ENCODE measurements at places on chromosomes 6 and 20.

DNA sequence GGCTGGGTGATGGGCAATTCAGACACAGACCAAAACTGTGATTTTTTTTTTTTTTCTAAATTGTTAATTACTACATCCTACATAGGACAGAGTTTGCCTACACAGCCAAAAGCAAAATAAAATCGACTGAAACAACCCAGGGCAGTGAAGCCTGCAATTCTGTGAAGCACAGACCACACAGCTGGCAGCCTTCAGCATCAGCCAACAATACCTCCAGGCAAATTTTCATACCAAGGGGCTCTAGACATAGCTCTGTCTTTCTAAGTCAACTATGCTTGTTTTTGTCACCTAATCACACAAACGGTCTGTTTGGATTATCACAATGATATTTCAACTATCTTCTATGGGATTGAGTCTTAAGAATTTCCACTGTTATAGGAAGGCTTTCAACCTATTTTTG lies 17.6 kb downstream of the RMND1 start:
- DNase-seq, result no peak

- DNase-seq, result no peak
Measured at GRCh38 chr6:53566755-53567154, 21.9 kb upstream of the GCLC start.

- no peak for DNase-seq
Measured at GRCh38 chr20:40370800-40371199, 318.2 kb downstream of the MAFB start.

DNA sequence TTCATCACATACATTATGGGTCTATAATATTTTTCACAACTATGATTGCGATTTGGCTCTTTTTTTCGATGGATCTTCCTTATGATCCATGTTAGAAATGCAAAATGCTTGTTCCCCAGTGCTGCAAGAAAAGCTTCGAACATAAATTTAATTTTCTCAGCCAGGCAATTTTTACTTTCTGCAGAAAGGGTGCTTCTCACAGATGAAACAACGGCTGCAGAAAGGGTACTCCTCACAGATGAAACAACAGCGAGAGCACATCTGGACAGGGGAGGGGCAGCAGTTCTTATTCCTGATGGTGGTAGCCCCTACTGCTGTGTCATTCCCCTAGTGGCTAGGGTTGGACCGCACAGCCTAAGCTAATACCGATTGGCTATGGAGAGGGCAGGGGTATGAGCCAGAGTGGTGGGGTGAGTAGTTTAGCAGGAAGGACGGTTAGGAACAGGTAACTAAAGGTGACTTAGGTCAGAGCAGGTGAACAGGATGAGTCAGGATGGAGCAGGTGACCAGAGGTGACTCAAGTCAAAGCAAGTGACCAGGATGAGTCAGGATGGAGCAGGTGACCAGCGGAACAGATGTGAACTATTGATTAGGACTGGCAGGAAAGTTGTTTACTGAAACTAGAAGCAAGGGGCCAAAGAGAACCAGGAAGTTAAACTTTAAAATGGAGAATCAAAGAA lies 13.4 kb upstream of the TREML4 start:
- DNase-seq, result no peak

DNA sequence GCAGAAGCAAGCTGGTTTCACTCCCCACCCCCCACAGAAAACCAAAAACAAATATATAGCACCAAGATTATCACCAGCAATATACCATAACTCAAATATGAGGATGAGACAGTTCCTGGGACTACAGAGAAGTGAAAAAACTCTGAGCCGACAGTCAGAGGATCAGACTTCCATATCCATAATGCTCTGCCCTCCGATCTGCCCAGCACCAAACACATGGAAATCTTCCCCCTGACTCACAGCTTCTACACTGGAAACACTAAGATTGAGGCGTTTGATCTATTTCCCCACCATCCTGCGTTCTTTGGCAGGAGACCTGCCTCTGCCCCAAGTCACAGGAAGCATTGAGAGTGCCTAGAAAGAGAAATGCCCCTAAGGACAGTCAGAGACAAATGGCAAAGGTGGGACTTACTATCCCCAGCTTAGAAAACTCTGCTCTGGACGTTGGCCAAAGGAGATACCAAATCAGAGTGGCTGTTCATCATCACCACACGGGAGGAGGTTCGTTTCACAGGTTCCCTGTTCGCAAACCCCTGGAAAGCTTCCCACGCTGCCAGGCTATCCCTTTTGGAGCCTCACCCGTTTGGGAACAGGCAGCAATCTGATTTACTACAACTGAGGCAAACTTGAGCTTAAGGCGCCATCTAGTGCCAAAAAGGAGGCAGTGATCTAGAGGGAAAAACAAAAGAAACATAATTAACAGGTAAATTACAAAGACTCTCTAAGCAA lies 48.7 kb upstream of the SRSF6 start:
- no peak for DNase-seq

DNA sequence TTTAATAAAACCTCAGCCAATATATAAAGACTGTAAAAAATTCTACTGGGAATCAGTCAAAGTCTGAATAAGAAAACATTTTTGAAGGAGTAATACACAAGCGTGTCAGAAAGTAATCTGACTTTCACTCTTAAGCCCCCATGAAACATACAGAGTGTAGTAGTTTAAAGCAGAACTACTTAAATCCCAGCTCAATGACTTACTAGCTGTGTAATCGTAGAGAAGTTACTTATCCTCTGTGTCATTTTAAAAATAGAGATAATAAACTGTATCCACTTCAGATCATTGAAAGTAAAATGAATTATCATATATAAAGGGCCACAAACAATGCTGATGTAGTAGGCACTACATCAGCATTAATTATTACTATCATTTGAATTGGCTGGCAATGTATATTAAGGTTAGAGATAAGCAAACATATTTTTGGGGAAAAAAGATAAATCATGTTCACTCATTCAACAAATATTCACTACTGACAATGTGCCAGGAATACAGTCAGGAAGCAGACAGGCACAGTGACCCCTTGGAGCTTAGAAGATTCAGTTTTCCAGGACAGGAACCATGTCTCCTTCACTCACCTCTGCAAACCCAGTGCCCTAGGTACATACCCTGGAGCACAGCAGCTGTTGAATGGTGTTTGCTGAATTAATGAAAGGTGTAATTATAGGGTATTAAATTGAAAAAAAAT lies 14.4 kb downstream of the REPS1 start:
- DNase-seq, result no peak

- no peak for DNase-seq
Measured at GRCh38 chr20:49320460-49320859, 42.6 kb upstream of the ZNFX1 start.

- no peak for DNase-seq
Measured at GRCh38 chr6:37540029-37540352, 40.3 kb upstream of the CCDC167 start.

DNA sequence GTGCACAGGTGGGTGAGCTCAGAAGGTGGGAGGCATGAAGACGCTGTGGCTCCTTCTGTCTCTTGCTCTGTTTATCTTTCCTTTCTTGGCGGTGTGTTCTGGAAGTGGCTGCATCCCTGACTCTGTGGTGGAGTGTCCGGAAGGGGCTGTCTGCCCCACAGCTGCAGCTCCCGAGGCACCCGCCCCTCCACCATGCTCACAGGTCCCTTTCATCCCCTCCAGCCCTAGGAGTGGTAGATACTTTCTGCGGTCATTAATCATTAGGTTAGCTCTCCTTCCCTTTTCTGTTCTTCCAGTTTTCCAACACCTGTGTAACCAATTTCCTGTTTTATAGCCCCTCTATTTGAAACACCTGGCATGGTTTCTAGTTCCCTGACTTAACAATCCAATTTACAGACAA lies 65.6 kb downstream of the GJA10 start:
- no peak for DNase-seq

DNA sequence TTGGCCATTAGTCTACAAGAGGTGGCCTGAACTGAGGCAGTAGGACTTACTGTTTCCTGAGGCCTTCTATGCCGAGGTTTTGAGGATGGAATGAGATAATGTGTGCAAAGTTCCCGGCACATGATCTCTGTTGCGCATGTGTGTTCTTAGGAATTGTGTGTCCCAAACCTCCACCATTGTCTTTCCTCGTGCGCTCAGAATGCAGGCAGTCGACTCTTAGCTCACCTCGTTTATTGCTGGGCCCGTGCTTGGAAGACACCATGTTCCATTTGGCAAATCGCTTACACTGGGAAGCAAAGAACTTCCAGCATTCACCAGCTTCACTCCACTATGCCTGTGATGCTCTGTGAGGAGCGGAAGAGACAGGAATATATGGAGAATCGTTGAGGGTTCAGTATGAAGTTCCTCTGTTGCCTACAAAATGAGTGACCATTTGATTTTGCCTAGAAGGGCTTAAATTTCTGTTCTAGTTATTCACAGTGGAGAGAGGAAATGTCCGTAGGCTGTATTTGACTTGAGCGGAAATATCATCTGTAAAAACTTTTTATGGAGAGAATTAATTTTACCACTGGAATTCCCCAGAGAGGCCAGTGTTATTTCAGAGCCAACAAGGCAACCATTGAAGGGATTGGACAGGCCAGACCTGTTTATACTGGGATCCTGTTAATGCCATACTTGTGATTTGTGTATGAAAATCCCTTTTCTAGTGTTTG lies 75.7 kb upstream of the CLDN20 start:
- no peak for DNase-seq

DNA sequence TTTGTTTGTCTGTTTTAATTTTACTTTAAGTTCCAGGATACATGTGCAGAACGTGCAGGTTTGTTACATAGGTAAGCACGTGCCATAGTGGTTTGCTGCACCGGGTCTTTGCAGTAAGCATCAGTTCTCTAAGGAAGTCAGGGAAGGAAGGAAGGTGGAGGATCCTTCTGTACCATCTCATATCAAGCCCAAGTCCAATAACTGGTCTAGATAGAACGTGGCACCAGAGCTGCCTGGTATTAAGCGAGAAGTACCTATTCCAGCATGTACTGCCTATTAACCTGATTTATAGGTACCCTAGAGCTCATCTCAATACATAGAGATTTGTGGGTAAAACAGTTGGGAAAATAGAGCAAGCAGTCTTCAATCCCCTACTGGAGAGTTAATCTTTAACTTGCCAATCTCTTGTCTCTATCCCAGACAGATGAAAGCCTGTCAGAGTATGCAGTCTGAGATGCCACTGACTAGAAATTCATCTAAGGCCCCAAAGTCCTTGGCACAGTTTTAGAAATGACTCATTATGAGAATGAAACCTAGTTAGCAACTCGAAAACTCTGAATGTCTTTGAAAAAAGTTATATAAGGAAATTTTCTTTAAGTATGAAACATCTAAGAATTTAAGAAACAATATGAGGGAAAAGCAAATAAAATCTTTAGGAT lies 144.9 kb downstream of the TFAP2A start:
- DNase-seq, result no peak

GRCh38 chr6:108247965-108248536 lies 12.8 kb downstream of the SNX3 start:
- DNase-seq, result no peak

DNA sequence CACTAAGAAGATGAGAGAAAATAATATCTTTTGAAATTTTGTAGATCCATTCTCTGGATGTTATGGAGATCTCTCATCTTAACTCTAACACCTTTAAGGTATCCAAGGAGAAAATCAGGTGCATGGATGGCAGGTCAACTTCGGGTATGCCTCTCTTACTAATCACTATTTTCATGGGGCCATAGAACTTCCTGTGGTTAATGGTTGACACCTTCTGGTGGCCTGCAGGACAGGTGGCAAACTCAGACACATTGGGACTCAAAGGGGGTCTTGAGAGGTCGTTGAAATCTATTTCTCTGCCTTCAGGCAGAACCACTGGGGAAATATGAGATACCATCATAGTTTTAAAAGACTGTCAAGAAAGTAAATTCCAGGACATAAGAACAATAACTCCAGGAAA lies 76.5 kb downstream of the ADAT2 start:
- DNase-seq, result no peak

DNA sequence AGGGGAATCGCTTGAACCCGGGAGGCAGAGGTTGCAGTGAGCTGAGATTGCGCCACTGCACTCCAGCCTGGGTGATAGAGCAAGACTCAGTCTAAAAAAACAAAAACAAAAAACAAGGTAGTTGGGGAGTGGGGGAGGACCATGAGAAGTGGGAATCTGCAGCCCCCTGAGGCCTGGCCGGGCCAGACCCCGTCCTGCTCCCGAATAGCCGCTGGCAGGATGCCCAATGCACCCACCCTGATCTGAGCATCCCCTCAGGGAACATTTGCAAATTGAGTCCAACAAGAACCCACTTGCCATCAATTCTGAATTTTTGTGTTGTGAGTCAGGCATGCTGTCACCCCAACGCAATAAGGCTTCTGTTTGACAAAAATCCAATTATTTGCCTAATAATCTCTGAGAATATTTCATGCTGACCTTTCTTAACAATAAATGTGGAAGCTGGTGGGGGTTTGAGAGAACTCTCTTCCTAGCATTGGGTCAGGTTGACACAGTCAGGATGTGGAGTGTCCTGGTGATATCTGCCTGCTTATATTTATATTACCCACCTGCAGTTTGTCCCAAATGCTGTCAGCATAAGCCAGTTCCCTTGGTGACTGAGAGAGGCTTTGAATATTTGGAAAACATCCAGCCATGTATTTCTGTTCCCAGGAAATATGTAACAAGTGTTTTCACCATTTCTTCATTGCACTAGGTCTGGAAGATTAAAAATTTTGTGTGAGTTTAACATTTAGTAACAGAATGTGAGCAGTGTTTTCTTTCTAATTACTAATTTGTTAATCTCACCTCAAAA lies 28.4 kb upstream of the FRMD1 start:
- DNase-seq, result no peak

- DNase-seq, result no peak
Measured at GRCh38 chr6:160035693-160036330, 66.9 kb downstream of the IGF2R start.

GRCh38 chr6:124164343-124164742 lies 360.7 kb downstream of the NKAIN2 start:
- no peak for DNase-seq

- no peak for DNase-seq
Measured at GRCh38 chr6:158758451-158758860, 60.7 kb downstream of the EZR start.

GRCh38 chr20:2285613-2286012 lies 10.2 kb upstream of the TGM3 start:
- DNase-seq, result no peak

- no peak for DNase-seq
Measured at GRCh38 chr20:4455996-4456395, 265.7 kb upstream of the PRND start.

- no peak for DNase-seq
Measured at GRCh38 chr20:50730765-50731054, 670 bp upstream of the PARD6B start.

DNA sequence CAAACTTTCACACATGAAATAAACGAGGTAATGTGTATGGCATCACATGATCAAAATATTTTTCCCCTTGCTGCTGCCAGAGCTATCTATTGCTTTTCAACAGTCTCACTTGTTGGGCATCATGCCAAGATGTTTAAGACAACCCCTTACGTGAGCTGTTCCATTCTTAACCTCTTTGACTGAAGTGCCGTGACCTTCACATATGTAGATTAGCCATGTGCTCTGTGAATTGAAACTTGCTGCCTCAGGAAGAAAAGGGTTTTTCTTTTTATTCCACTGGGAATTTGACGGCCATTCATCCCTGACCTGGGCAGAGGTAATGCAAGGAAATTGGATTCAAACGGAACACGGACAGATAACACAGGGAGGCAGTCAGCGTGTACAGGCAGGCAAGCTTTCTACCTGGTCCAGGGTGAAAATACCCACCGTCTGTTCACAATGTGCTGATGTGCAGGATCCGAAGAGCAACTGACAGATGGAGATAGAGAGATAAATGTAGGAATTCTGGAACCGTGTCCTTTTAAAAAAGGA lies 14.2 kb downstream of the ARID1B start:
- no peak for DNase-seq
